Colonic mucosa (tissue), 4 donors: ENCODE measurements at places on chromosomes 11 and 22. TPM values are rescaled to one million over a fixed set of nuclear protein-coding genes. Genes with fewer than 3 reads are reported as not detected.

Gene PATE2
- total RNA-seq: not detected

Gene CARD18
- total RNA-seq: not detected

Gene ANO5
- total RNA-seq: 7.5 TPM

Gene KREMEN1
- total RNA-seq: 20.7 TPM

Gene UBASH3B
- 3.7 TPM for total RNA-seq

Gene OR51B2
- total RNA-seq: not detected

Gene C11orf97
- total RNA-seq: not detected

Gene APOBEC3A
- total RNA-seq: 1.4 TPM

Gene TCN2
- 9.3 TPM for total RNA-seq

Gene CD248
- 4.9 TPM for total RNA-seq

Gene TIGD3
- total RNA-seq: 0.77 TPM

Gene CHRNA10
- 2.4 TPM for total RNA-seq

Gene KCNJ1
- not detected for total RNA-seq

Gene ALDH3B1
- total RNA-seq: 18.8 TPM

Gene NLRP14
- 0.10 TPM for total RNA-seq
